Motor neuron (in vitro differentiated cells): ENCODE measurements at places on chromosomes 4 and X. TPM values are rescaled to one million over a fixed set of nuclear protein-coding genes. Genes with fewer than 3 reads are reported as not detected.

DNA sequence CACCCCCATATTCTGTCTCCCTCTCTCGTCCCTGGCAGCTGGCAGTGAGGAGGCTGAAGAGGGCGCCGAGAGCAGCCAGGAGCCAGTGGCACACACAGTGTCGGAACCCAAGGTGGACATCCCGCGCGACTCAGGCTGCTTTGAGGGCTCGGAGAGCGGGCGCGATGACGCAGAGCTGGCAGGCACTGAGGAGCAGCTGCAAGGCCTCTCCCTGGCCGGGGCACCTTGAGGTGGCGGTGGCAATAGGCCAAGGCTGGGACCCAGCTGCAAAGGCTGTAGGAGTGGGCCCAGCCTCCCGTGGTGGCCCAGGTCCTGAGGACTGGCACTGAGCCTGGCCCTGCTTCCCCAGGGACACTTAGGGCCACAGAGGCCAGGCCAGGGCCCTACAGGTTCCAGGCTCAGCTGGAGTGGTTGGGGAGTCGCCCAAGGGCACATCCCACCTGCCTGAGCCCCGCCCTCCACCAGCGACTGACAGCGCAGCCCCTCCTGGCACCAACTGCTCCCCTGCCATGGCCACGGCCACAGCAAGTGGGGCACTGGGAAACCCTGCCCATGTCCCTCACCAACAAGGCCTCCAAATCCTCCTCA, 13.9 kb downstream of the SASH3 start:
- ATAC-seq = no peak

- no peak for ATAC-seq
These were observed 58.5 kb downstream of the ANTXR2 start for GRCh38 chr4:80014531-80014930.

- ATAC-seq = no peak
These were observed 1.6 kb downstream of the RP2 start for GRCh38 chrX:46838486-46838870.

- ATAC-seq = no peak
These were observed 516.6 kb upstream of the GALNT7 start for GRCh38 chr4:172651961-172652360.

DNA sequence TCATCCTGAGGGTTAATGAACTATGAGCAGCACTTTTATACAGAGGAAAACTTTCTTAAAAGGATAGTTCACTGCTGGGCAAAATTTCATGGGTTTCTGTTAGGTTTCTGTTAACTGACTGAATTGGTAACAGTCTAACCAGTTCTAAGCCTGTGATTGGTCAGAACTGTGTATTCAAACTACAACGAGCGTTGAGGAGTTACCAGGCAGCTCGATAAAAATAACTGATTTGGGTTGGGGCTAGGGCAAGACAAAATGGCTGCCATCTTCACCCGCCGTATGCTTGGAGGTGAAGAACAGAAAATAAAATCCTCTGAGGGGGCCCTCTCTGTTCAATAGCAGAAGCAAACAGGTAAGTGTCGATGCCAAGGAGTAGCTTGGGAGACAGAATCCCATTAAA, 22.0 kb downstream of the FAM133A start:
- no peak for ATAC-seq

- ATAC-seq = no peak
These were observed 651.4 kb downstream of the IQCM start for GRCh38 chr4:149164282-149164681.

Gene KLHL4
- total RNA-seq = 0.08 TPM in 1 of 2 replicates, not detected in the other

Gene TGIF2LX
- not detected in 2 replicates for total RNA-seq

Gene SMIM10L2A
- total RNA-seq = 3.3 and 3.5 TPM in 2 replicates
